Naive thymus-derived CD4-positive, alpha-beta T cell (primary cell): ENCODE measurements at places on chromosomes 5 and 9.

DNA sequence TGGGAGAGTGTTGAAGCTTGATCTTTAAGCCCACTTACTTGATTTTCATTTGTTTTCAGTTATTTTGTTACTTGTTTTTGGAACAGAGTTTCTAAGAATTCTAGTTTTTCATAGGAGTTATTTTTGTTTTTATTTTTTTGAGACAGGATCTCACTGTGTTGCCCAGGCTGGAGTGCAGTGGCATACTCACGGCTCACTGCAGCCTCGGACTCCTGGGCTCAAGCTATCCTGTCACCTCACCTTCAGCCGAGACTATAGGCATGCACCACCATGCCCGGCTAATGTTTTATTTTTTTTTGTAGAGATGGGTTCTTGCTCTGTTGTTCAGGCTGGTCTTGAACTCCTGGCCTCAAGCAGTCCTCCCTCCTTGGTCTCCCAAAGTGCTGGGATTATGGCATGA, 6.3 kb downstream of the ERBIN start:
- H3K27me3 ChIP-seq, result no peaks in the 10 kb centered on the region
- DNase-seq, result no peak
- H3K4me1 ChIP-seq, result peaks cover 48% of the 10 kb centered on the region
- no peak overlapping the region for H3K4me3 ChIP-seq
- H3K27ac ChIP-seq, result no peak overlapping the region

DNA sequence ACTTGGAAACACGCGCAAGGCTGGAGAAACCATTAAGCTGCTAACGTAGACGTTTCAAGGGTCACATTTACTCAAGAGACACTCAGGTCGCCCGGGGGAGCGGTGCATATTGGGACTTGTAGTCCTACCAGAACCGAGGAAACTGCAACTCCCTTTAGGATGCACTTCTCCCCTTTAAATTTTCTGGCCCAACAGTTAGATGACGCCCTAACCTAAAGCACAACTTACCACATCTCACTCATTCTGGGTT, 384 bp upstream of the DMXL1 start:
- no peak for DNase-seq
- H3K27me3 ChIP-seq, result no peaks in the 10 kb centered on the region

DNA sequence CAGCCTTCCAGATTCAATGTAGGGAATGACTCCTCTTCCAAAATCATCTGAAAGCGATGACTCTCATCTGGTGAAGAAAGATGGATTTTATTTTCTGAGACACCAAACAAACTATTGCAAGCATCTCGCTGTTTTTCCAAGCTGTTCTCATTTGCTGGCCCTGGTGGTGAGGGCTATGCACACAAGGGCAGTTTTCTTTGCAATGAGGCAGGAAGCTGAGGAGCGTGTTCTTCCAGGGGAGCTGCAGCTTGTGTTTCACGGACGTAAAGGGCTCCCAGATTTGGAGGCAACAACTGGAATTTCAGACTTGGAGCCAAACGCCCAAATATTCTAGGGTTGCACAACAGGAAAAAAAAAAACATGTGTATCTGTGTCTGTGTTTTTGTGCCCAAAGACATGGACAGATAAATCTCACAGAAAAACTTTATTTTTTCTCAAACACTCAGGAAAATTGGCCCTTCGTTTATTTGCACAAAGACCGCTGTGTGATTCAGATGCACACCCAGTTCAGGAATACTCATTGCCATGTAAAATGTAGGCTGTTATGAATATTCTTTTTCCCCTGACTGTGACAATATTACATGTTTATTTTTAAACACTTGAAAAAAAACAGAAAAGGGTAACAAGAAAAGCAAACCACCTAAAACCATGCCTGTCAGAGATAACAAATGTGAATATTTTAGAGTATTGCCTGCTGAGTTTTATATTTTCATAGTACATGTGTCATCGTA, 151.3 kb downstream of the GAS1 start:
- H3K4me3 ChIP-seq, result no peak overlapping the region
- no peak for DNase-seq
- no peaks in the 10 kb centered on the region for H3K4me1 ChIP-seq
- no peak overlapping the region for H3K27ac ChIP-seq
- no peaks in the 10 kb centered on the region for H3K36me3 ChIP-seq
- H3K27me3 ChIP-seq, result no peaks in the 10 kb centered on the region

GRCh38 chr5:163988566-163988965, 483.1 kb downstream of the MAT2B start:
- H3K36me3 ChIP-seq, result no peaks in the 10 kb centered on the region
- no peak for DNase-seq
- H3K27me3 ChIP-seq, result no peaks in the 10 kb centered on the region
- no peak overlapping the region for H3K4me3 ChIP-seq

DNA sequence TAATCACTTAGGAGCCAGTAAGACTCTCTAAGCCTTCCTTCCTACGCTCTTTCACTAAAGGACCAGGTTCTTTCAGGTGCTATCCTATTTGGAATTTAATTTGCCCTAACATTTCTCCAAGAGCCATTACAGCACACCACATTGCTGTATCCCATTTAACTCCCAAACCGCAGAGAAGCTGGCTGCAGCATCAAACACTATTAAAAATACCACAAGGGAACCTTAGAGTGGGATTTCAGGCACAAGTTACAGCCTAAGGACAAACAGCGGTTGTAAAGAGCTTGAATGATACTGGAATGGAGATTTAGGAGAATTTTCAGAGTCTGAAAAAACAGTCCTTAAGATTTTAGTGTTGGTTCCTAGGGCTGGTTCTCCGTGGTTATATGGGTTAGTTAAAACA, 566.4 kb downstream of the RAB3C start:
- H3K36me3 ChIP-seq, result no peaks in the 10 kb centered on the region
- H3K4me3 ChIP-seq, result no peak overlapping the region
- peaks cover 8% of the 10 kb centered on the region for H3K4me1 ChIP-seq

- no peak for DNase-seq
- H3K36me3 ChIP-seq, result no peaks in the 10 kb centered on the region
- no peak overlapping the region for H3K27ac ChIP-seq
- H3K27me3 ChIP-seq, result no peaks in the 10 kb centered on the region
Measured at GRCh38 chr9:104247899-104248460, 153.9 kb downstream of the SMC2 start.

DNA sequence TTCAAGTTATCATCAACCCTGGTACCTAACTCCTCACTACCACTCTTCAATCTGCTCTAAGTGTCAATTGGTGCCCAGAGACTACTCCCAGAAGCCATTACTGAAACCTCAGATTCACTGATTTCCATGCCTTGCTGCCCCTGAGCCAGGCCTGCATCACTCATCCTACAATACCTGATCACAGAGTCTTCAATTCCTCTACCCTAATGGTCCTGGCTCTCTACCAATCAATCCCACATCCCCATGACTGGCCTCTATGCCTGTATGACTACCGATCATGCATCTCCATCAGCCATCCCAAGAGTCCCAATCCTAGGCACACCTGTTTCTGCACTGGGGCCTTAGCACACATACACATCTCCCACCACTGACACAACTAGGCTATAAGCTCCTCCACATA, 2.5 kb downstream of the ZNF484 start:
- no peaks in the 10 kb centered on the region for H3K4me1 ChIP-seq
- H3K27ac ChIP-seq, result no peak overlapping the region
- H3K4me3 ChIP-seq, result no peak overlapping the region
- no peak for DNase-seq
